ENCODE measurements at places on chromosomes 1 and 21.

DNA sequence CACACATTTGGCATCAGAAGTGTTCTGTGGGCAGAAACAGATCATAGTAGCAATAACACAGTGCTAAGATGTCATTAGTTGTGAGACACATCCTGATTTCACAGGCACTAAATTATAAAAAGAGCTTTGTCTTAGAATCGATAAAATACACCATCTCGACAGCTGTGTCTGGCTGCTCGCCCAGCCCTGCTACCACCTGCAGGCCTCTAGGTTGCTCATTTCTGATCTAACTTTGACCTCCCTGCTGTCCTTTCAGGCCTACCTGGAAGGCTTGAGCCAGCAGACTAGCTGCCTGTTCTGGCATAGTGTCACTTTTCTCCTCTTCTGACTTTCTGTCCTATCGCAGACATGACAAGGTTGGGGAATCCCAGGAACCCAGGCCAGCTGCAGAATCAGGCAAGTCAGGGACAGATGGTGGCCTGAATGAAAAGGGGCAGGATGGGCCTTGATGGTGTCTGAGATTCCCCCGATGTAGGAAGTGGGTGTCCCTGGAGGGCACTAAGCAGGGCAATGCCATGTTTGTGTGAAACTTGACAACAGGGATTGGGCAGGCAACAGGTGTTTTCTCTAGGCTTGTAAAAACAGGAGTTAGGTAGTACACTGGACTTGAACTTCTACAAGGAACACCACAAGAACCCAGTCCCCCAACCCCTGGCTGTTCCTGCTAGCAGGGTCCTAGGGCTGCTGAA lies 66.6 kb upstream of the RHOU start:
- no peak for DNase-seq

DNA sequence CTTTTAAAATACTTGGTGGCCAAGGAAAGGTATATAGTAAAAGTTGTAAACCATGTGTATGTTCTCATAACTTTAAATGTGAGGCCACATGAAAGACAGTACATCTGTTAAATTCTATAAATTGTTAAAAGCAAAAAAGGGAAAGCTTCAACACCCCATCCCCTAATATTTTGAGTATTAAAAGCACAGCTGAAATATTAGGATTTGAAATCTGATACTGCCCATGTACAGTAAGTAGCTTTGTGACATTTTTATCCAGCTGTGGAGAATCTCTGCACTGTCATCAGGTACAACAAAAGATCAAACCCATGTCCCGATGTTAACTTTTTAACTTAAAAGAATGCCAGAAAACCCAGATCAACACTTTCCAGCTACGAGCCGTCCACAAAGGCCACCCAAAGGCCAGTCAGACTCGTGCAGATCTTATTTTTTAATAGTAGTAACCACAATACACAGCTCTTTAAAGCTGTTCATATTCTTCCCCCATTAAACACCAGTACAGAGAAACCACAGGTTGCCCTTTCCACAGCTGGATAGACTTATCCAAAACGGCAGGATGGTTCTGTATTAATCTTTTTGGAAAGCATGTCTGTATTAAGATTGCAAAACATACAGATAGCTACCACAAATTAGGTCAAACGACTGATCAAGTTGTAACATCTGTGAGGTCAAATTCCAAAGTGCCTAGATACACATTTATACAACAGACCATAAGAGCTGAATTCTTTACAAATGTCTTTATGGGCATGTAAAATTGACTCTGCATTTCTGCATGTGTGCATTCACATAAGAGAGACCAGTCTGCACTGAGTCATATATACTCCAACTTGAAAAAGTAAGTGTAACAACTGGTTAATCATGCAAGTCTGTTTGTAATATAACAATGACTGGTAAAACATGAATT lies 5.2 kb downstream of the IRF2BP2 start:
- DNase-seq = no peak

DNA sequence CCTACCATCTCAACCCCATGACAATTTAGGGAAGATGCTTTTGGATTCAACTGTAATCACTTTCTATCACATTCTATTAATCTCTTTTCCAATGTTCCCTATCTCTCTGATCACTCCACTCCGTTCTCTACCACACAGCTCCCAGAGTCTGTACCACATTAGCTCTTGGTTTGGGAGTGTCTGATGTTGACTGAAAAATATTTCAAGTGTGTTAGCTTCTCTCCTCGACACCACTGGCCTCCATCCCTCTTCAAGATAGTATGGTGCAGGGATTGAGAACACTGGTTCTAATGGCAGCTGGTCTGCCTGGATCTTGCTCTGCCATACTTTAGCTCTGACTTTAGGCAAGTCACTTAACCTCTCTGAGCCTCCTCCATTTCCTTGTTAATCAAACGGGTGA lies 39.9 kb downstream of the ATP1A1 start:
- DNase-seq = no peak

DNA sequence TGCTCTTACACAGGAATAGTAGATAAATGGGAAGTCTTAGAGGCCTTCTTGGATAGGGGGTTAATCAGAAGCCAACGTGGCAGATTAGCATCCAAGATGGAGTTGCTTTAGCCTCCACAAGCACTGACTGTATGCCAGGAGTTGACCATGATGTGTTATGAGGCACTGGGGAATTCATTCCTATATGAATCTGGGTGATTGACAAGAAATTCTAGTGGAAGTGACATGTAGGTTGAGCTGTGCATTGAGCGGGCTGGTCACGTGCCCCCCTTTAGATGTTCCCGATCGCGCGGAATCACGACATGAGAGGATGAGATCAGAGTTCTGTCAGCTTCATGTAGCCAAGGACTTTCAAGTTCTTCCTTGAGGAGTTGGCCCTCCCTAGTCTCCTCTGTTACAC lies 31.7 kb downstream of the GALNT2 start:
- no peak for DNase-seq

DNA sequence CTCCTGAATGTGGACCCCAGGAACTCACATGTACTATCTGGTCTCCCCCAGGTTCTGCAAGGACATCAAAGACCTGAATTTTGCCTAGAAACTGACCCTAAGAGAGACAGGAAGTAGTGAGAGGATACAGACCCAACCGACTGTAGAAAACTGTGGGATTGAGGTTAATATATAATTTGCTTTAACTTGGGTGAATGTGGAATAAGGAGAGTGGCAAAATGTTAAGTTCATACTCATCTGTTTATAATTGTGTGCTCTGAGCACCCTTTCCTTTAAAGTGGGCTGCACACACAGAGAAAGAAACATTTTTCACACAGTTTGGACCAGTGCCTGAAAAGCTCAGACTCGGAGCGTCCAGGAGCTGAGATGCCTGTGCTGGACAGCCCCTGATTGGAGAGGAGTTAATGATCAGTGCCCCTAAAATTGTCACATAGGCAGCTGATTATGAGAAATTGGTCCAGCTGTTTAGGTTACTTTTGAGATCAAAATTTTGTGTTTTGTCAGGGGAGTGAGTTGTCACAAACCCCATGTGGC lies 37.2 kb downstream of the ROR1 start:
- DNase-seq = no peak

DNA sequence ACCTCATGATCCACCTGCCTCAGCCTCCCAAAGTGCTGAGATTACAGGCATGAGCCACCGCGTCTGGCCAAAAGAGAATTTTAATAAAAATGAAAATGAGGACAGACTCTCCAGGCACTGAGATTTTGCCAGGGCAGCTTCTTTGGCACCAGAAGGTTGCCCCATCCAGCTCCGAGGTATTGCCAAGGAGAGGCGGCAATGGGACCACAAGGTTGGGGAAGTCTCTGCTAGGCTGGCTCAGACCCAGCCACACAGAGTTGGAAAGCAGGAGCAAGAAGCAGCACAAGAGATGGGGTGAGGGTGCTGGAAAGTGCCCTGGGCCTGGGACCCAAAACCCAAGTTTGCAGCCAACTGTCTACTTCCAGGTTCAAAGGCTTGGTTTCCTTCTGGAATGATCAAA lies 200.9 kb downstream of the HHIPL2 start:
- DNase-seq = no peak

- DNase-seq = no peak
Measured at GRCh38 chr1:3271866-3272265, 182.6 kb upstream of the ARHGEF16 start.

GRCh38 chr1:237542525-237543418 lies 347.9 kb downstream of the ZP4 start:
- no peak for DNase-seq

- no peak for DNase-seq
Measured at GRCh38 chr1:110443451-110443850, 7.5 kb upstream of the PROK1 start.

GRCh38 chr21:24197923-24198322 lies 1409.4 kb downstream of the MRPL39 start:
- no peak for DNase-seq

- no peak for DNase-seq
Measured at GRCh38 chr1:218281285-218281684, 3.8 kb upstream of the RRP15 start.

DNA sequence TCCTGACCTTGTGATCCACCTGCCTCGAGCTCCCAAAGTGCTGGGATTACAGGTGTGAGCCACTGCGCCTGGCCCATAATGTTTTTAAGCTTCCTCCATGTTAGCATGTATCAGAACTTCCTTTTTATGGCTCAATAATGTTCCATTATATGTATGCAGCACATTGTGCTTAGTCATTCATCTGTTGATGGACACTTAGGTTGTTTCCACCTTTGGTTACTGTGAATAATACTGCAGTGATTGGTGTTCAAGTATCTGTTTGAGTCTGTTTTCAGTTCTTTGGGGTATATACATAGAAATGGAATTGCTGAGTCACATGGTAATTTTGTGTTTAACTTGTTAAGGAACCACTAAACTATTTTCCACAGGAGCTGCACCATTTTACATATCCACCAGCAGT lies 17.7 kb downstream of the CMPK1 start:
- no peak for DNase-seq

GRCh38 chr1:199042193-199042592 lies 403.4 kb downstream of the PTPRC start:
- no peak for DNase-seq

DNA sequence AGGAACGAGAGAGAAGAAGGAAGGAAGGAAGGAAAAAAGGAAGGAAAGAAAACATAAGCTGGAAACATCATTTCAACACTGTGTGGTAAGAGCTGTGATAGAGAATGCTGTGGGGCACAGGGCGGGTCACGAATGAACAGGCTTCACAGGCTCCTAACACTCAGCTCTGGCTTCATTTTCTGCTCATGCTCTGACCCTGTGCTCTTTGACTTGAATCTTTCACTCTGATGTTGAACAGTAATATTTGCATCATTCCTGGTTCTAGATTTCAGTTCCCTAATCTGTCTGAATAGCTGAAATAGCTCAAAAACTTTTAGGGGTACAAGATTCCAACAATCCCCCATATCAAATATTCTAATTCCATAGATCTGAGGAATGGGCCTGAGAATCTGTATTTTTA lies 207.3 kb downstream of the LHX8 start:
- no peak for DNase-seq

DNA sequence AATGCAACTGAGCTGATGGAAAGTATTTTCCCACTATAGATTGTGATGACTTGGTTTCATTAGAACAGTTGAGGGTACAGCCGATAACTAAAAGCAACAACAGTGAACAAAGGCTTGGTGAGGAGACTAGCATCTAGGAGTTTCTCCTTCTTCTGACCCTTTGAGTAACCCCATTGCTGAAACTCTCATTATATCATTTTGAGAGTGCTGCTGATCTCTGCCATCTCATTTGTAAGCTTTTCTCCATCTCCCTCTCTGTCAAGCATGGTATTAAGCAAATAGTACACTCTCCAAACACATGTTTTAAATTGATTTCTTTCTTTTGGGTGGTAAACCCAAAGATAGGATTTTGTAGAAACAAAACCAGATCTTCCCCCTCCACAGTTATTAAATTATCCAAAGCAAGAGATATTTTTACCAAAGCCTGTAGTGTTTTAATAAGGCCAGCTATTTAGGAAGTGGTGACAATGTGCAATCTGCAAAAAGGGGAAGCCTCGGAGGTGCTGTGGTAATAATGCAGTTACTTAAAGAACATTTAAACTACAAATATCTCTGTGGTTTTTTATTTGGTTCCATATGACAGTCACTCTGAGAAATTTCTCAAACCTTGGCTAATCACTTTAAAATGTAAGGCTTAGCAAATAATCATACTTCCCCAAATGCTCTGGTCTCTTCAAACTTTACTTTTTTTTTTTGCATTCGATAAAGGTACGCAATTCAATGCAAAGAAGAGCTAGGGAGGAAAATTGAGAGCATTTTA lies 287.5 kb downstream of the HLX start:
- DNase-seq = no peak

Measured in NCI-H187 (cell line).